ENCODE measurements at places on chromosomes 12 and 14. TPM values are rescaled to one million over a fixed set of nuclear protein-coding genes. Genes with fewer than 3 reads are reported as not detected.

The TM9SF1 gene
- 51.8 TPM for total RNA-seq

The ITGB7 gene
- 2.1 TPM for total RNA-seq

The TMEM253 gene
- total RNA-seq: not detected

DNA sequence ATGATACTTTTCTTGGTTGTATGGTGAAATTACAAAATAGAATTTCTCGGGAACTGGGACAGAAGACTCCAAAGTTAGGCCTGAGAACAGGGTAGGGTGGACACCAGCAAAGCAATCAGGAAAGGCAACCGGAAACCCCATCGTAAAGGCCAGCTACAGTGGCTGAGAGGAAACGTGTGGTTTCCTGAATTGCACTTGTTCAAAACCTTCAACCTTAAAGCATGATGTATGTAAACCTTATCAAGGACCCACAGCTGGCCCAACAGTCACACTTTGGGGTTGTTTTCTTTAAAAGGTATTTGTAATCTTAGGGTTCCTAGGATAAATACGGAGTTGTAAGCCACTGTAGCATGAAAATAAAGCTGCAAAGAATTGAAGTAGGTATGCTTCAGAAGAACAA is 2.2 kb upstream of the PTGDR start:
- H3K36me3 ChIP-seq: no peaks in the 10 kb centered on the region
- H3K4me1 ChIP-seq: no peaks in the 10 kb centered on the region
- DNase-seq: no peak
- H3K27ac ChIP-seq: no peak overlapping the region
- no peak overlapping the region for H3K4me3 ChIP-seq

- H3K4me1 ChIP-seq: no peaks in the 10 kb centered on the region
- H3K27ac ChIP-seq: no peak overlapping the region
- no peak for DNase-seq
- H3K4me3 ChIP-seq: no peak overlapping the region
- no peaks in the 10 kb centered on the region for H3K27me3 ChIP-seq
Measured at GRCh38 chr12:91922674-91923073, 223.0 kb downstream of the BTG1 start.

DNA sequence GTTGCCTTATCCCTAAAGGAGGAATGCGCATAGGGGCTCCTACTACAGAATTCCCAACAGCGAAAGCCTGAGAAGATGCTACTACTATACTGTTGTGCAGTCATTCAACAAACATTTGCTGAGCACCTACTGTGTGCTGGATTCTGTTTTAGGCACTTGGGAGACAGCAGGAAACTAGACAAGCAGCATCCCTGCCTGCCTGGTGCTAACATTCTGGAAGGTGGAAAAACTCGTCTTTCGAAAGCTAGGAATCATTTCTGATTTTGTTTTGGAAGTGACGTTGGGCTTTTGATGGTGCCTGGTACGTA is 131.5 kb upstream of the NCOR2 start:
- H3K4me3 ChIP-seq: no peak overlapping the region
- no peak for DNase-seq
- peaks cover 17% of the 10 kb centered on the region for H3K4me1 ChIP-seq
- H3K27ac ChIP-seq: peak overlapping the region; percentile 82
- H3K27me3 ChIP-seq: no peaks in the 10 kb centered on the region

Measured in thoracic aorta (tissue), 2 donors.